ENCODE measurements at places on chromosomes 2 and 18. TPM values are rescaled to one million over a fixed set of nuclear protein-coding genes. Genes with fewer than 3 reads are reported as not detected.
A peak's percentile ranks its signal among the peaks of the same experiment; 100 is the strongest.

The NBEAL1 gene
- 14.4 TPM for polyA plus RNA-seq

The COX7A2L gene
- 181 TPM for polyA plus RNA-seq

The SNED1 gene
- 10.6 TPM for polyA plus RNA-seq

The SPHKAP gene
- 4.3 TPM for polyA plus RNA-seq

- no peak for DNase-seq
Measured at GRCh38 chr18:31774477-31774785, 13.8 kb upstream of the SLC25A52 start.

DNA sequence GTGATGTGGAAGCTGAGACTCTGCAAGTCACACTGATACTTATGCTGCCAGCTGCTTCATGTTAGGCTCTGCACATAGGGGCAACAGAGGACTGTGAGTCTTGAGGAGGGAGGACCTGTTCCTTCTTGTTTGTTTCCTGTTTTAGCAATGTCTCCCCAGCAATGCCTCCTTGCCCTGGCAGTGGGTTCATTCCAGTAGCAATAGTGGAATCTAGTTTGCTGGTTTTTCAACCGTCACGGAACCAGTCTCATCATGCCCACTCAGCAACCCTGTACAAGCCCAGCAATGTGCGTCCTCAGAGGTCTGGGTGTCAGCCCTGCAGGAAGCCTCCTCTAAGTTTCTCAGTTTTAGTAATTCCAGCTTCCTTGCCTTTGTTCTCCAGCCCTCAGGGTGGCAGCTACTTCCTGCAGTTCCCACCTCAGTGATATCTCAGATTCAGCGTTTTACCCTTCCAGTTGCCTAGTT is 20.5 kb upstream of the ITGB6 start:
- no peak for DNase-seq

DNA sequence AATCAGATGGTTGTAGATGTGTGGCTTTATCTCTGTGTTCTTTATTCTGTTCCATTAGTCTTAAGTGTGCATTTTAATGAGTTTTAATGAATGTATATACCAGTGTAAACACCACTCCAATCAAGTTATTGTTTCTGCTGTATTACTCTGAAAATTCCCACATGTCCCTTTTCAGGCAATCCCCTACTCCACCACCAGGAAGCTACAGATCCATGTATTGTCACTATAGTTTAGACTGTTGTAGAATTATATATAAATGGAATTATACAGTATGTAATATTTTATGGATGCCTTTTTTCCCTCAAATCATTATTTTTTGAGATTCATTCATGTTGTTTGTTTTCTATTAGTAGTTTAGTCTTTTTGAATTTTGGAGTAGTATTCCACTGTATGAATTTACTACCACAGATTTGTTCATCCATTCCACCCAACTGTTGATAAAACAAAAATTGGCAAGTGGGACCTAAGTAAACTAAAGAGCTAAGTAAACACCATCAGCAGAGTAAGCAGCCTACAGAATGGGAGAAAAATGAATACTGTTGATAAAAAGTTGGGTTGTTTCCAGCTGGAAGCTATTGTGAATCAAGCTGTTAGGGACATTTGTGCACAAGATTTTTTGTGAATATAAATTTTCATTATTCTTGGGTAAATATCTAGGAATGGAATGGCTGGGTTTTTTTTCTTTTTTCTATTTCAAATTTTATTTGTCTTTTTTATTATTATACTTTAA is 262.0 kb downstream of the CAMKMT start:
- no peak for DNase-seq

GRCh38 chr2:33681364-33681757 is 82.3 kb upstream of the FAM98A start:
- peak; percentile 9 for DNase-seq

GRCh38 chr2:159185401-159186130 is 100.9 kb downstream of the WDSUB1 start:
- DNase-seq = peak; percentile 28

GRCh38 chr2:102140377-102140776 is 2.2 kb upstream of the IL1R1 start:
- no peak for DNase-seq

DNA sequence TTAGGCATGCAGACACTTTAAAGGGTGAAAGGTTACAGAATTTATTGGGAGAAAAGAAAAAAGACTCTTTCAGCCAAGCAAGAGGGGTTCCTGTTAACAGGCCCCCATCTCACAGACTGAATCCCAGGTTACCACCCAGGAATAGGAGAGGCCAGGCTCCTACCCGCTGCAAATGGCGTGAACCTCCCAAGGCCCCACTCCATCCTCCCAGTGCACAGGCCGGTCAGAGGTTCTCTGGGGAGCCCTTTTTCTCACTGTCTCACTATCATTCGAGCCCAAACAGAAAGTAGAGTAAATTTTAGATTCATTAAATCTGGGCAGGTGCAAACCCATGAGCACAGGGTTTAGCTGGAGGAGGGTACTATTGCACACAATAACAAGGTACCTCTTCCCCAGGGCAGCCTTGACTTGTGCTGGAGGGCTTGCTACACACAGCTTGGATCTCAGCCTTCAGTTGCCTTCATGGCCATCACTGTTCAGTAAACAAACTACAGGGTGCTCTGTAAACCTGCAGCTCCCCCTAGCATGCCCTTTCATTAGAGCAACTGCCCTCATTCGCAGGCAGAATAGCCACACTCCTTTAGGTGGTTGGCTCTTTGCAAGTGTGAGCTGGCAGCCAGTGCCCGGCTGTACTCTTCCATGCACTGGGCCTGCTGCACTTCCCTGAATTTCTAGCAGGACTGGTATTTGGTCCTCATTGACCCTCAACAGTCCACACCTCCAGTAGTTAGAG is 7.3 kb upstream of the PLEK start:
- DNase-seq = no peak

- no peak for DNase-seq
Measured at GRCh38 chr2:73939419-73939818, 12.7 kb downstream of the DGUOK start.

DNA sequence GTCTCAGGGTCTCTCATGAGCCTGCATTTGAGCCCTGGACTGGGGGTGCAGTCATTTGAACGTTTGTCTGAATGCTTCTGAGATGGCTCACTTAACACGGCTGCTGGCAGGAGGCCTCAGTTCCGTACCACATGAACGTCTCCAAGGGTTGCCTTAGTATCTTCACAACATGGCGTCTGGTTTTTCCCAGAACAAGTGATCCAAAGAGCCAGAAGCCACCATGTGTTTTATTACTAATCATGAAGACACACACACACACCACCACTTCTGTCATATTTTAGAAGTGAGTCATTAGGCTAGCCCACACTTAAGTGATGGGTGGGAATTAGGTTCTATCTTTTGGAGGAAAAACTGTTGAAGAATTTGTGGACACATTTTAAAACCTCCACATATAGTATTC is 15.0 kb upstream of the MYO1B start:
- DNase-seq = no peak

- DNase-seq = no peak
Measured at GRCh38 chr2:37119157-37119556, 34.8 kb downstream of the GPATCH11 start.

- DNase-seq = peak; percentile 50
Measured at GRCh38 chr2:211455216-211455841, 898.9 kb downstream of the CPS1 start.

- DNase-seq = no peak
Measured at GRCh38 chr2:223669453-223670225, 67.5 kb upstream of the SCG2 start.

GRCh38 chr2:66433945-66434678 is 813 bp upstream of the MEIS1 start:
- DNase-seq = no peak

GRCh38 chr18:36323421-36323820 is 25.9 kb downstream of the FHOD3 start:
- DNase-seq = no peak

DNA sequence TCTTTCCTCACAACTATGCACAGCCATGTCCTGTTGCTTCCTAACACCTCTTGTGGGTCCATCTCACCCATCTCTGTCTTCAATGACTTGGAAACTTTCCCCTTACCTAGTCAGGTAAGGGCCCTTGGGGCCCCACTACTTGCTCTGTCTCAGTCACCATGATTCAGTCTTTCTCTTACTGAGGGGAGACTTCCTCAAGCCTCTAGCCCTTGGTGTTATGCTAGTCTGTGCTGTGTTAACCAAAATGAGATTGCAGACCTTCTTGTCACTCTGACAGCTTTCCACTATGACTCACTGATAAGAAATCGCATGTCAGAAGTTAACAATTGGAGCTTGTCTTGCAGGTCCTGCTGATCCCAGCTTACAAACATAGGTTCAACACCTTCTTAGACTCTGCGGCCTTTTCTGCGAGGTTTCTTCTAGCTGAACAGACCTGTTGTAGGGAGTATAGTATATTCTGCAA is 65.3 kb downstream of the WDR75 start:
- no peak for DNase-seq

GRCh38 chr2:178568227-178568626 is 88.0 kb downstream of the PLEKHA3 start:
- no peak for DNase-seq

GRCh38 chr2:11014026-11014425 is 102.3 kb downstream of the KCNF1 start:
- no peak for DNase-seq

DNA sequence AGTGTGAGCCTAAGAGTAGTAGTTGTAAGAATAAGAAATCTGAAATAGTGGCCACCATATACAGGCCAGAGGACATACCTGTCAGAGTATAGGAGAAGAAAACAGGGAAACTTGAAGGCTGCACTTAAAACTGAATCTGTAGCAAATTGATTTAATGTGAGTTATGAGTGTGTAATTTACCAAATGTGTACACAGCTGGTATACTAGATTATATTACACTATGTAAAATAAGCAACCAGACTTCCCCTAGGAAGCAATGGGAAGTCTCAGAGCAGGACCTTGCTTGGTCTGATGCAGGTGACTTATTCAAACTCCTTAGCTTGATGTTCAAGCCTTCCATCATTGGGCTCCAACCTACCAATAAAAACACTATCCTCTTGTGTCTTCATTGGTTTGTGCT is 17.3 kb upstream of the EPC2 start:
- DNase-seq = no peak

- DNase-seq = peak; percentile 95
Measured at GRCh38 chr18:63969942-63970808, at the start of gene SERPINB8. Gene SERPINB8, plus strand, starts transcription at chr18:63970081. Its CDS starts 8,228 bp downstream, at chr18:63978309.

DNA sequence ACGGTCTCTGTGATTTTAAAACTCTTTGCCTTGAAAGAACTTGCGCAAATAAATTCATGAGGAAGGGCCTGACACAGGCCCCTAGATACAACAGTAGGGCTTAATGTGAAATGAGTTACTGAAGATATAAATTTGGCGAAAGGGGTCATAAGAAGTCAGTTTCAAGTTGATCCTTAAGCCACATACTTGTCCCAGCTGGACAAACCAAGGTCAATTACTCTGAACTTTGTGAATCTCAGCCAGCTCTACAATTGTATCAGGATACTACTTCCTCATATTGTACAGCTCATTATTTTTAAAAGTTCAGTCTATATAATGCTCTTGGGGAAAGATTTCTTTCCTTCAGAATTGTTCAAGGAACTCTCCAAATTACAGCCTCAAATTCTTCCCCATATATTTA is 432.8 kb downstream of the METTL4 start:
- no peak for DNase-seq

DNA sequence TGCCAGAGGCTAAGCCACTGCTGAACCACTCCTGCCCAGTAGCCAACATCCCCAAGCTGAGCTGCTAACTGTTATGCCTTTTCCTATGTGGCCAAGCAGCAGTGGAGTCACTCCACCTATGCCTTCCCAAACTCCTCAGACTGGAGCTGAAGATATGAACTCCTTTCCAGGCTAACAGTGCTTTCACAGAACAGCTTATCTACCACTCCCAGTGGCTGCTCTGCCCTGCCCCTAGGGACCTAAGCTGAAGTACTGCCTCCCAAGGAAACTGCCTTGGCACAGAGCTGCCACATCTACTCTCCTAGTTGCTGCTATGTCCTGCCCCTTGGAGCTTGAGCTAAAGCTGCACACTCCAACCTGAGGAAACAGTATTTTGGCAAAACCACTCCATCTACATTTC is 275.9 kb downstream of the RBM43 start:
- DNase-seq = no peak

Data from renal pelvis (tissue), 12 donors.